ENCODE measurements at places on chromosomes 13 and 19.

- no peak for DNase-seq
Measured at GRCh38 chr19:49357186-49357585, 5.0 kb downstream of the TEAD2 start.

- peak; percentile 83 for DNase-seq
Measured at GRCh38 chr19:46489445-46490272, 6.0 kb downstream of the PNMA8B start.

DNA sequence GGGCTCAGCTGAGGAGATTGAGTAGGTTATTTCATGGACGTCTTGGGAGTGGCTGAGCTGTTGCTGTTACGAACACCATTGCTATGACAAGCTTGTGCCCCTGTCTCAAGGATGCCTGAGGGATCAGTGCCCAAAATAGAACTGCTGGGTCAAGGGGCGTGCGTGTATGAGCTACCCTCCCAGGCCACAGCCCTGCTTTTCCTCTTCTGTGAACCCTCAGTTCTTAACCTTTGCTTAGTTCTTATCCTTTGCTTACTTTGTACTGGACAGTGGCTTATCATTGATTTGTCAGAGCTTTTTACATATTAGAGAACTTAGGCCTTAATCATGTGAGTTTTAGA, 9.0 kb downstream of the ARHGAP45 start:
- no peak for DNase-seq

GRCh38 chr13:110560601-110561343, 750 bp downstream of the RAB20 start:
- DNase-seq = peak; percentile 12

DNA sequence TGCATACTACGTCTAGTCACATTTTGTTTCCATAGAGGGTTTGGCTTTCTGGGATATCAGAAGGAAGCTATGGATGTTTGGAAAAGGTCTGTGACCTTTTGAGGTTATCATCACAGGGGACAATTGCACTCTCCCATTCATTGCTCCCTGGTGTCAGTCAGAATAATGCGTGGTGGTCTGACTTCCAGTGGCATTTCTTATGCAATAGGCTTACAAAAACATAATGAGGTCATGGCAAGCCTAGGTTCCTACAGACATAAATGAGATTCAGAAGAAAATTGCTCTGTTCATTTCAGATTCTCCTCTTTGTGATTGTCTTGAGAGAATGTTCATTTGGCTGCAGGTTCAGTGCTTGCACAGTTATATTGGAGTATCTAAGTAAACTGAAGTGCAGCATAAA, 54.6 kb downstream of the ARHGAP35 start:
- DNase-seq = no peak

DNA sequence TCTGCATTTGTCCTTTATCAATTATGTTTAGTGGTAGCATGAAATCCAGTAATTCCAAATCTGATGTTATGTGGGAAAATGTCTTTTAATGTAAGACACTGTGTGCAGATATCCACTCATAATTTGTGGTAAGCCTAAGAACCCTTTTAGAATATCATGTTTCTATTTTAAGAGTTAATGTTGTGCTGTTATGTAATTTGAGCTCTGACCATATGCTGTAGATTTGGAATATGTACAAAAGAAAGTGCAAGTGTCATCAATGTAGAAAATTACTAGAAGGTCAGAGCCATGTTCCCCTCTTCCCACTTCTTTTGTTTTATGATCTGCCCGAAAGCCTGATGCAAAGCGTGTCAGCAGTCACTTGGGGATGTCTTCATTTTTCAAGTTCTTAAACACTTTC, 44.5 kb downstream of the SCEL start:
- no peak for DNase-seq

GRCh38 chr19:45791744-45792469, 738 bp downstream of the DMWD start:
- no peak for DNase-seq

DNA sequence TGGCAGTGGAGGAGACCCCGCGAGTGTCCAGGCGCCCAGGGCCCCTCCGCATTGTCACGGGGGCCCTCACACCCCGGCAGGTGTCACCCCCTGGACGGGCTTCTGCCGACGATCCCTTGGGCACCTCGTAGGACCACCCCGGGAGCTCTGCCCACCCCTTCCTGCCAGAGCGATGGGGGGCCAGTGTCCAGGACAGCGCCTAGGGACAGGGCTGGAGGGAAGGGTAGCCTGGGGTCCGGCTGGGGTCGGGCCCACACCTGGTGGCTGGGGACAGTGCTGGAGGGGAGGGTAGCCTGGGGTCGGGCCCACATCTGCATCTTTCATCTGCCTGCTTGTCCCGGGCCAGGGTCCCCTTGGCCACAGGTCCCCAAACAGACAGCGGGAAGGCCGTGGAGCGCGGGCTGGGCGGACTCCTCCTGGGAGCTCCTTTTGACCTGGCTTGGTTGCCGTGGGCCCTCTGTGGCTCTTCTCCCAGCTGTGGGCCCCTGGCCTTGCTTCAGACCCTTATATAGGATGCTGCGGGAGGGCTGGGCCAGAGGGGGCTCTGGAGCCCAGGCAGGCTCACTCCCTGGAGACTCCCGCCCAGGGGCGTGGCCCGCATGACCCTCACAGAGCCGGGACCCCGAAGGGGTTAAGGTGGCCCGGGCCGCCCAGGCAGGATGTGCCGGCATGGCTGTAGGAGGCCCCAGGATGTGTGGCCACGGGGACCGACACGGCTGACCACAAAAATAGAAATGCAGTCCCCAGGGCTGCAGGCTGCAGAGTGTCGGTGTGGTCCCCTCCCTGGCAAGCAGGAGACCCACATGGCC, 74.1 kb upstream of the MCF2L start:
- DNase-seq = no peak

DNA sequence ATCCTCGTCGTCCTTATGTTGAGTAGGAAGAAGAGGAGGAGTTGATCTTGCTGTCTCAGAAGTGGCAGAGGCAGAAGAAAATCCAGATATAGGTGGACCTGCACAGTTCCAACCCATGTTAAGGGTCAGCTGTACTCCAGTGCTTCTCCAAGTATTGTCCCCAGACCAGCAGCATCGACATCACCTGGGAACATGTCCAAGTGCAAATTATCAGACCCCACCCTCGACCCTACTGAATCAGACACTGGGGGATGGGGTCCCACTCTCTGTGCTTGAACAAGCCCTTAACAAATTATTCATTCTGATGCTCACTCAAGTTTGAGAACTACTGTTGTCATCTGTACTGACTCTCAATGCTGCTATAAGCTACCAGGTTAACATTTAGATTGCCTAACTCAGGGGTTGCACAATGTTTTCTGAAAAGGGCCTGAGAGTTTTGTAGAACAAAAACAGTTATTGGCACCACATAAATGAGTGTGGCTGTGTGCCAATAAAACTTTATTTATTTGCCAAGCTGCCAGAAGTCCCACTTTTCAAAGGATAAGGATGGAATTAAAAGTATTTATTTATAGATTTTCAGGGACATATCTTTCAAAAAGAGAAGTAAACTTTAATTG, 226.7 kb upstream of the IPO5 start:
- DNase-seq = no peak

DNA sequence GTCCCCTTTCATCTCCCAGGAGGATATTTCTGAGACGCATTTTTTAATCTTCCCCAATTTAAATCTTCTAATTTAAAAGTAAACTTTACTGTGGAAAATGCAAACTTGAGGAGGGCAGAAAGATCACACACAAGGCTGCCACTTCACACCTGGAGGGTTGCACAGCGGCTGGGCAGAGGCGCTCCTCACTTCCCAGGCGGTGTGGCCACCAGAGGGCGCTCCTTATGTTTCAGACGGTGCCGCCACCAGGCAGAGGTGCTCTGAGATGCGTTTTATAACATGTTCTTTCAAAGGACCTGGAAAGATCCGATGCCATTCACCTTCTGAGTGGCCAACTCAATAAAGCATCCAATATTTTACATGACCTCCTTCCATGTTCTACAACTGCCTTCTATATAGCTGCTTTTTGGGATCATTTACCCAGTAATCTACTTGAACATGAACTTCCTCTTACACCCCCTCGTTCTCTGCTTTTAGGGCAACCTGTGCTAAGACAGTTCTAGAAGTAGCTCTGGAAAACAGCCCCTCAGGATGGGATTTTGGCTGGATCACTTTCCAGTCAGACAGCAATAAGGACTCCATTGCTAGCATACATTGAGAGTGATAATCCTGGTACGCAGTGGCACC, 14.8 kb upstream of the MTUS2 start:
- DNase-seq = no peak

GRCh38 chr13:87498681-87499080, 172.5 kb upstream of the SLITRK5 start:
- DNase-seq = no peak

- no peak for DNase-seq
Measured at GRCh38 chr13:71252184-71252704, 614.8 kb downstream of the DACH1 start.

DNA sequence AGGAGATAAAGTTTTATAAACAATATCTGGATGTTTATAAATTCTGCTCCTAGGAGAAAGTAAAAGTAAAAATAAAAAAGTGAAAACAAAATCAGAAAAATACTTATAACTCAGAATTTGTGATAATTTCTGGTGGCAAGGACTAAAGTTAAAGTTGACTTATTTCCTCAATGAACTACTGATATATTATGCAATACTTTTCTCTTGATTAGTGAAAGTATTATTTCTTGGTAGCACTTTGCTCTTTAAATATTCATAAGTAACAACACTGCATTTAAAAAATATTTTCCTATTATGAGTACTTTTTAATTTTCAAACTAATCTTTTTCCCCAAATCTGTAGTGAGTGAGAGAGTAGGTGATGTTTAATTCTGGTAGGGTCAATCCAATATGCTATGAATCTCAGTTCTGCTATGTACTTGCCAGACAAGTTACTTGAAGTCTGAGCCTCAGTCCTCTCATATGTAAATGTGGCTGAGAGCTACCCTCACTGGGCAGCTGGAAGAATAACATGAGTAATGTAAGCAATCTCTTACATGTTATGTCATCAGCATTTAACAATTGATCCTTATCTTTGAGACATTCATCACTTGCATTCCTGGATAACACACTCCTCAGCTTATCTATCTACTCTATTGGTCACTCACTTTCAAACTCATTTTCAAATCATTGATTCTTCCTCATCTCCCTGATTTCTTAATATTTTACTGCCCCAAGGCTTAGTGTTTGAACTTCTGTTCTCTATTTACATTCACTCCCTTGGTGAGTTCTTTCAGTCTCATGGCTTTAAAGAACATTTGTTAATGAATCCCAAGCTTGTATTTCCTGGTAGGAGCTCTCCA, 239.0 kb downstream of the RGCC start:
- peak; percentile 87 for DNase-seq

GRCh38 chr19:48183356-48183755, 12.9 kb downstream of the ZSWIM9 start:
- DNase-seq = no peak

DNA sequence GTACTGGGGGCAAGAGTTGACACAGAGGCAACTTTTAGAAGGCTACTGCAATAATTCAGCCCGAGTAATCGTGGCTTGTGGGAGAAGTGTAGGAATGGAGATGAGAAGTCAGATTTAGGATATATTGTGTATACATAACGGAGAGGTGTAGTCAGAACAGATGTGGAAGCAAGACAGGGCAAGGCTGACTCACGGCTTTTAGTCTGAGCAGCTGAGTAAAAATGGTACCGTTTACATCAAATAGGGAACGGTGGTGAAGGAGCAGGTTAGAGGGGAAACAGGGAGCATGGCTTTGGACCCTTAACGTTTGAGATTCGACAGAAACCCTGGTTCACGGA, 796 bp upstream of the LSM14A start:
- peak; percentile 63 for DNase-seq

DNA sequence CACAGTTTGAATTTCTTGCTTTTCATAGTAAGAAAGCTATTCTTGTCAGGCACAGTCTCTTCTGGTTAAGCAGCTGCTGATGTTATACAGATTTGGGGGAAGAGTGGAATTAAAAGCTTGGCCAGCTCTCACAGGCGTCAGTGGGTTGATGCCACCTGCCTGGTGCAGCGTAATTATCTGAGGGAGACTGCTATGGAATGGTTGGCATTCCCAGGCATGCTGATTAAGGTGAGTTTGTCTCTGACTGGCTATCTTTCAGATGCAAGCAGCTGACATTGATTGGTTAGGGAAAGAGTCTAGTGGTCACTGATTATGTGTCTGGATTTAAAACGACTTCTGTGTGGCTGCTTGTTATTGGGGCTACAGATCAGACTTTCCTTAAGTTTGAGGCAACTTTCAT, 948.4 kb downstream of the UQCRFS1 start:
- DNase-seq = no peak

Data from fibroblast of skin of scalp (primary cell).